Stimulated activated CD4-positive, alpha-beta T cell treated with anti-CD3 and anti-CD28 coated beads, Interleukin-1b, Interleukin-23, amount 100 ng/mL, for 4 hours (primary cell): ENCODE measurements at places on chromosomes 4 and X.

DNA sequence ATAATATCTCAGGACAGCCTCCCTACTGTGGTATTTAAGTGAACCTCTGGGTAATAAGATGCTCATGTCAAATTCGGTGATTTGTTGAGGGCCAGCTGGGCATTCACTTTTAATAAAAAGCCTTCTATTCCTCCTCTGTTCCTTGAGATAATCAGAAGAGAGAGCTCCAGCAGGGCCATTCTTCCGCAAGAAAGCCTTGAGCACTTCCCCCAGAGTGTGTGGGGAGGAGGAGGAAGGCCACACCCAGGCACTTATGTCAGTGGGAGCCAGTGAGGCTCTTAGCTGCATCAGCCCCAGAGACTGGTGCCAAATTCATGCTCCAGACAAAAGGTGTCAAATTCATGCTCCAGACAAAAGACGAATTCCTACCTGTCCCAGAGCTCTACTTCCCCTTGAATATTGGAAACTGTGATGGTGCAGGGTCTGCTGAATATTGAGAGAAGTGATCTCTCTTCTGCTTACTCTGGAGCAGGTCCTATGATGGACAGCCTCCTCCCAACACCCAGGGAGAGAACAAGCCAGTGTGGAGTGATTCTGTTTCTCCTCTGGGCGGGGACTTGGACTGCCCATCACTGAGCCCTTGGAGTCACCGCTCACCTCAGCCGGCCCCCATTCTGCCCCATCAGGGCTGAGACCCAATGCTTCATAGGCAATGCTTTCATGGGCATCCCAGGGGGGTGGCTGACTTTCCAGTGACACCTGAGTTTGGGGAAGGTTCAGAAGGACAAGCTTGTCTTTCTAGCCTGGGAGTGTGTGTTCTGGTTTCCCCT, 68.1 kb downstream of the FHDC1 start:
- DNase-seq: no peak

DNA sequence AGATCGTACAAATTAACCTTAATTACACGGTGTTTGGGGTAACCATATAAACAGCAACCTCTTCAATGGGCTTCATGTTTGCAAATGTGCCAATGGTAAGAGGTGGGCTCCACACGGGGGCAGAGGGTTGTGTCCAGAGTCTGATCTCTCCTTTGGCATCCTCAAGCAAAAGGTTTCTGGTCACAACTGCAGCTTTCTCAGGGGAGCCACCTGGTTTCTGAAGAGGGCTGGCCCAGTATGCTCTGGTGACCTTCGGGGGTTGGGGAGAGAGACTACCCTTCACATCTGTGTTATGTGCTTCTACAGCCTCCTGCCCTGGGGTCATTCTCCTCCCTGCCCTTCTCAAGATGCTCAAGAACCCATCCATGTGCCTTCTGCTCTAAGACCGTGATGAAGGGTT, 259.6 kb downstream of the CRLF2 start:
- DNase-seq: no peak

DNA sequence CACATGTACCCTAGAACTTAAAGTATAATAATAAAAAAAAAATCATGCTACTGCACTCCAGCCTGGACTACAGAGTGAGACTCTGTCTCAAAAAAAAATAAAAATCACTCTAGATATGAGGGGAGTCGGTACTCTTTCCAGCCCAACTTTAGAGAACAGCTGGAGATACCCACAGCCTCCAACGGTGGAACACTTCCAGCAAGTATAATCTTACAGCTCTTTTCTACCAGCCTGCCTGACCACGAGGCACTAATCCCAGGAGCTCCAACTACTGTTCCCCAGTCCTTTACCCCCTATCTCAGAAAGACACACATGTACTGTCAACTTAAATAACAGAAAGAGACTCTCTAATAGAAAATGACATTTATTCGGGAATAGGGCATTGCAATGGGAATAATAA, 46.8 kb downstream of the STEEP1 start:
- DNase-seq: no peak

- no peak for DNase-seq
These were observed 56.4 kb upstream of the DDIT4L start for GRCh38 chr4:100246697-100247096.

DNA sequence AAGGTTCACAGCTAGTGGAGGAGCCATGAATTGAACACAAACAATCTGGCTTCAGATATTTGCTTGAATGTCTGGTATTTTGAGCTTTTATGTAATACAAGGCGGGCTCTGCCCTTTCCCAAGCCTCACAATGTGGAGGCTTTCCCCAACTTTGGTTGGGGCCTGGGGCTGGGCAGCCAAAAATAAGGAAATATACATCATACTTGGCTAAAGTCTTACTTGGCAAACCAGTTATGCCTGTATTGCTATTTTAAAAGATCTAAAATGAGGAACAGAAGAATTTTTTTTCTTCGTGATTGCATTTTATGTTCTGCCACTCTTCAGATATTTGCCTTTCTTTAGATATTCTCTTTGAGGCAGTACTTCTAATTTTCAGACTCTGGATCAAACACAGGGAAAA, 26.1 kb downstream of the ARFIP1 start:
- DNase-seq: no peak

GRCh38 chrX:10360116-10360515, 203.3 kb downstream of the CLCN4 start:
- no peak for DNase-seq

DNA sequence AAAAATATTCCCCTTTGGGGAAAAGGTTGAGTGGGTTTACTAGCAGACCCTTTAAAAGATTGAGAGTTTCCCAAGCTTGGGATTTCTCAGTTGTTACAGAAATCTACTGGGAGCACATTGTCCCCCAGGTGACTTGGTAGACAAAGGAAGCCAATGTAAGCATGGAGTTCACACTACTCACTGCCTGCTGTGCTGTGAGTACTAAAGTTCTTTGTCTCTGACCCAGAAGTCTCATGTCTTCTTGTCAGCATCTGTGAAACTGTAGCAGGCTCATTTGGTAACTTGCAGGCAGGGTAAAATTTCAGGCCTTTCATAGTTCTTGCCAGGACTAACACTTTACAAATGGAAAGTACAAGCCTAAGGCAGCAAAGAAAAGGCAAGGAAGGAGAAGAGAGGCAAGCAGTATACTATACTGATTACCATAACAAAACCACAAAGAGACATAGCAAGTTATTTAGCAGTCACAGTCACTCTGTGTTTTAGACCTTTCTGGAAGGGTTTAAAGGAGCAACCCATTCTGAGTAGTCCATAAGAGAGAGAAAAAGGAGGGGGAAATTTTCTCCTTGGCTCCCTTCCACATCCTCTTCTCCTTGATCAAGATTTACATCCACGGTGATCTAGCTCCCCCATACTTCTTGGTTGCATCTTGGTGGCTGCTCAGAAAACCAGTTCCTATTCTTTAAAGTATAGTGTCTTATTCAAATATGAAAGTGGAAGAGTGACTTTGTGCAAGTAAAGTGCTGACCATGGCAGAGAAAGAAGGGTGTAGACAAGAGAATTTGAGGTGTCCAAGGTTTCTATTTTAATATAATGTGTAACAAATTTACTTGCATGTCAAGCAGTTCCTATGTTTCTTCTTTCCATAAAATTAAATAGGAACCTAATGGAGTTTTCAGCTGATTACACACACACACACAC, 160.0 kb upstream of the PDE5A start:
- DNase-seq: no peak

DNA sequence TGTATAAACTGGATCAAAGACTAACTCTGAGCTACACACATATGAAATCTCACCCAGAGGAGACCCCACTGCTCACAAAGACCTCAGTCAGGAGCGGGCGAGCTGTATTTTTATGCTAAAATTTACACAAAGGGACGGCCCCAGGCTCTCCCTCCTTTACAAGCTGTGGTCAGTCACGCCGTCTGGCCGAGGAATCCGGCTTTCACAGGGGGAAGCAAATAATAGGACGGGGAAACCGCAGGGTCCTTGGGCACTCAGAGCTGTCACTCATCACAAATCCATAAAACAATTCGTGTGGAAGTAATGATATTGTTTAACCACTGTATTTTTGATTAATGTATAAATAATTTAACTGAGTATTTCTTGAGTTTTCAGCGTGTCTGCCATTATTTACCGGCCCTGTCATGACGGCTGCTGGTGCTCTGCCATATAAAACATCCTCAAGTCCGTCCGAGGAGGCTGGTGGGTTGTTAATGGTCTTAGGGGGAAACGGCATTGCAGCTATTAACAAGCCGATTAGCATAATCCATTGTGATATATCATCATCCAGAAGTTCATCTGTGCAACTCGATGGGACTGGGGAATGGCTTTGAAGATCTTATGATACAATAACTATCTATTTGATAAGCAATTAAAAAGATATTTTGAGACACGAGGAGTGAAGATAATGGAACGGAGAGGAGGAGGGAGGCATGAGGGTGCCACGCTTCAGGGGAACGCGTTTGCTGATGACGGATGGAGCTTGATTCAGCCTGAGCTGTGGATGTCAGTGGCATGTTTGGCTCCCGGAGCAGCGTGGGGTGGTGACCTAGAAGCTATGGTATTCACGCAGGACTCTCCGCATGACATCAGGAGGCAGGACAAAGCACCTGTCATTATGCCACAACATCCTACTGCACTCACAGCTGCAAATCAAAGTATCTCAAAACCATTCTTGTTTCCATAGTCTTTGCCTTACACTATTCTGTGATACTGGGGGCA, 150.9 kb downstream of the SHOX start:
- DNase-seq: no peak

DNA sequence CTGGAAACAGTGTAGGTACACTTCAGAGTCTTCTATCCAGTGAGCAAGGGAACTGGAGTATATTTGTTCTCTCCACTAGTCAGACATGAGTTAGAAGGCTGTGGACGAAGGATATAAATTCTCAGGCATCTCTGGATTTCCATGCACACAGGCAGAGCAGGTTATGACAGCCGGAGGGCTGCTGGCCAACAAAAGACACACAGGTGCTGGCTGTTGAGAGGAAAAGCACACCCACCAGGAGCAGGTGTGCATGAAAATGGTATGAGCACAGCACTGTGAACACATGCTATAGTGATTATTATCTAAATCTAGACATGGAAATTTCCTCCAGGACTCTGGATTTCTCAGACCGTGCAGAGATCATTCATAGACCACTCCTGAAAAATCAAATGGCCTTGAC, 444.7 kb upstream of the RPS6KA3 start:
- DNase-seq: no peak

GRCh38 chr4:74548561-74548960, 103.6 kb downstream of the AREG start:
- DNase-seq: no peak

- DNase-seq: no peak
These were observed 69.8 kb downstream of the TMEM131L start for GRCh38 chr4:153535772-153536513.

DNA sequence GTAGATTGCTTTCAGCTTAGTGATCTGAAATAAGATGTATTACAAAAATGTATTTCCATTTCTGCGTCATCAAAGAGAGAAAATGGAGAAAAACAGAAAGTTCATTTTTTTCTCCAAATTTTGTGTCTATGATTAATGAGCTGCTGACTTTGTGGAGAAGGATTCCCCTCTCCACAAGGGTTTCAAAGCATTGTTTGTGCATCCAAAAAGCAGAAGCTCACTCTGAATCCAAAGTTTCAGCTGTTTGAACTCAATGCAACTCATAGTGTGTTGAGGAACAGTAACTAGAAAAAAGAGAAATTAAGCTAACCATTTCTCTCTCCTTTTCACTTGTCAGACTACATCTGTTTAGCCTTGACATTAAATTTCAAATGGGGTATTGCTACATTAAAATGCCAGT, 62.9 kb upstream of the SLC7A11 start:
- no peak for DNase-seq

GRCh38 chr4:99947190-99947578, 766 bp upstream of the DNAJB14 start:
- DNase-seq: no peak

DNA sequence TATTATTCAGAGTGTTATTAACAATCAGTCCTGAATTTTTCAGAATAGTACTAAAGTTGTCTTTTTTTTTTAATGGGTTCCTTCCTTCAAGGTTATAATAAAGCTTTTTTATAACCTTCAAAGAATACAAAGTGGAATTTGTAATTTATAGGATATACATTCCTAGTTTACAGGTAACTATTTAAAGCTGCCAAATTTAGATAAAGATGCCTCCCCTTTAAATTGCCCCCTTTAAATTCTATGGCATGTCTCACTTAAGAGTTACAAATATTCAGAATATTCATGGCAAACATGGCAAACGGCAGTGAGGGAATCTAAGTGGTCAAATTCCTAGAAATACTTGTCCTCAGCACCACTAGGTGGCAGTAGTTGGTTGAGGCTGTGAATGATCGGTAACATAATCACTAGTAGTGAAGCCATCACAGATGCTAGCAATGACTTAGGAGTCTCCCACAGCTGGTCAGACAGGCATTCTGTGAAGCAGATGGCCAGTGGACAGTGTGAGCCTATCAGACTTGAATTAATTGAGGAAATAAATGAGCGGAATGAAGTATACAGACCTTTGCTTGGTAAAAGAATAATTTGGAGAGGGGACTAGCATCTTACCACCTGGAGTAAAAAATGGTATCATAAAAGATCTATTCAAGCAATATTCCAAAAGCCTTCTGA, 86.4 kb downstream of the CBR4 start:
- peak; percentile 41 for DNase-seq

GRCh38 chr4:139617702-139618490, 47.7 kb upstream of the MGST2 start:
- no peak for DNase-seq

DNA sequence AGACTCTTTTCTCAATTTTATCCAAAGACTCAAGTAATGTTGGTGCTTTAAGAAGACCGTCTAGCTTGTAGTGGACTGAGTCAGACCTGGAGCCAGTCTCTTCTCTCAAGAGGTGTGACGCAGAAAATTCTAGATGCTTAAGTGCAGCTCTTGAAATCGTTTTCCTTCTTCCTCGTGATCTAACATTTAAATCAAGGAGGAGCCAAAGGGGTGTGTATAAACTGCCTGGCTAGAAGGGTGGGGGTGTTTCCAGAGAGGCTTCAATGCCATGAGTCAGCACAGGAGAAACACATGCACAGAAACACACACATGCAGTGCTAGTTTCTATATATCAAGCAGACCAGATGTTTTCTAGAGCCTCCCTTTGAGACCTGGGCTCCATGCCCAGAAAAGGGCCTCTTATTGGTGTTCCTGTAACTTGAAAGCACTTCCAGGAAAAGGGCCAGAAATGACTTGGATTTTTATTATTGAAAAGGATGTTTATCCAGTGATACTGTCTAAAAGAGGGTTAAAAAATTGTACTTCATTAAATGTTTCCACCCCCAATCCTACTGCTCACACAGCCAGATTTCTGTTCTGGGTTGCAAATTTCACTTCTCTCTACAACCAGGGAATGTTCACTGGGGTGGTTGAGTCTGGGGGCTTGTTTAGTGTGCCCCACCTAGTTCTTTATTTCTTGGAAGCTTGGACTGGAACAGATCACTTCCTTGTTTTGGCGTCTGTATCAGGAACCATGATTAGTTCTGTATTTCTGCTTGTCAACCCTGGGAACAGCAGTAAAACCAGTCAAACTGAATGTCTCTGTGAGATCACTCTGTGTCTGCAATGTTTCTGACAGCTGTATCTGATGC, at the start of gene CLIC2:
Gene CLIC2, minus strand, starts transcription at position 129 of the 851 bp plus-strand sequence. CDS start 187 bp downstream, outside the sequence.
- no peak for DNase-seq
